Astrocyte of the spinal cord (primary cell): ENCODE measurements at places on chromosomes 3 and 15.

- no peak for DNase-seq
Measured at GRCh38 chr15:43104426-43104825, 1.4 kb downstream of the UBR1 start.

GRCh38 chr15:67945951-67946700 lies 106.3 kb upstream of the RNU6-1 start:
- peak; percentile 30 for DNase-seq

DNA sequence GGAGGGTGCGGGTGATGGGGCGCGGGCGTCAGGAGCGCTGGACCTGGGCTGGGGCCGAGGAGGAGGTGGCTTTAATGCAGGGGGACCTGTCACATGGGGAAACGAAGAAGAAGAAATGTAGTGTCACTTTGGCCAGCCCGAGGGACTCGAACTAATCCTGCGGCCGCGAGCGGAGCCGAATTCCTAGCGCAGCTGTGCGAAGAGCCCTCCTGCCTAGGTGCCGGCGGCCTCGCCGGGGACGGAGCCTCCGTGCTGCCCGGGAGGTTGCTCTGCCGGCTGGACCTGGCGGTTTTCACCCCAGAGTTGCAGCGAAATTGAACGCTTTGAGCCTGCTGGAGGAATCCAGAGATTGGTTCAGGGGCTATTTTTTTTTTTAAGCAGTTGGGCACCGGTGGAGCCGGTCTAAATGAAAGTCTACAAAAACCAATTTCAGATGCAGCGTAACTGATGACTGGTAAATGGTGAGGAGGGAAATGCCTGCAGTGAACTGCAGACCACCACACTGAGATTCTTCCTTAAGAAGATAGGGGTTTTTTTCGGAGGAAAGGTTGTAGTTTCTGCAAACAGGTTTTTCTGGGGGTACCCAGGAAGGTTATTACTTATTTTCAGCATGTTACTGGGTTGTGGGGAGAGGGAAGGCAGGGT lies 662 bp downstream of the TMEM108 start:
- peak; percentile 6 for DNase-seq

- no peak for DNase-seq
Measured at GRCh38 chr3:188720215-188720614, 451.6 kb upstream of the TPRG1 start.

- peak; percentile 68 for DNase-seq
Measured at GRCh38 chr15:27017168-27017809, 46.3 kb downstream of the GABRG3 start.

DNA sequence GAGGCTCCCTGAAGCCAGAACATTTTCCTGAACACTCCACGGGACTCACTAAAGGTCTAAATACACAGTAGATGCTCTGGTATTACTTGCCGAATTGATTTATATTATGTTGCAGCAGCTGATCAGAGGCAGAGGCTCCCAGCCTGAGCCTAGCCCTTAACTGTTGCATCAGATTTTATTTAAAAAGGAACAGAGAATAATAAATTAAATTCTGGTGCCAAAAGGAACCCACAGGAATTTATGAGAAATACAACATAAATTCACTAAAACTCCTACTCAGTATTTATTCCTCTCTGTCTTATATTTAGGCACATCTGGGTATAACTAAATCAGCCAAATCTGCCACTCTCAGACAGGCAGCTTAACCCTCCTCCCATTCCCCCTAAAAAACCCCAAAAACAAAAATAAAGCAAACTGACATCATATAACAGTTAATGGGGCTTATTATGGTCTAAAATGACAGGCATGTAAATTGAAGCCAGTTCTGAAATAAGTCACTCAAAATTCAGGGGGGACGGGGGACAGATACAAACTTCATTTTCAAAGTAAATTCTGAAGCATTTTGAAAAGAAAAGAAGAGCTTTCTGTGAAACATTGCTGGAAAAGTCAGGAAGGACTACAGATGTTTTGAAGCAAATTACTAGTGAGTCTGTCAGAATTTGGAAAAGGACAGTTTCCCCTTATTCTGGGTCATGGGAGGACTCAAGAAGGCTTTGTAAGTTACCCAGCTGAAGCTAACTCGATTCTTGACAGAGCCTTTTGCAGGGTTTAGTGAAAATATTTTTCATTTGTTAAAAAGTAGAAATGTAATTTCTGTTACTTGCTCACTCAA lies 53.8 kb upstream of the CORO2B start:
- peak; percentile 88 for DNase-seq

DNA sequence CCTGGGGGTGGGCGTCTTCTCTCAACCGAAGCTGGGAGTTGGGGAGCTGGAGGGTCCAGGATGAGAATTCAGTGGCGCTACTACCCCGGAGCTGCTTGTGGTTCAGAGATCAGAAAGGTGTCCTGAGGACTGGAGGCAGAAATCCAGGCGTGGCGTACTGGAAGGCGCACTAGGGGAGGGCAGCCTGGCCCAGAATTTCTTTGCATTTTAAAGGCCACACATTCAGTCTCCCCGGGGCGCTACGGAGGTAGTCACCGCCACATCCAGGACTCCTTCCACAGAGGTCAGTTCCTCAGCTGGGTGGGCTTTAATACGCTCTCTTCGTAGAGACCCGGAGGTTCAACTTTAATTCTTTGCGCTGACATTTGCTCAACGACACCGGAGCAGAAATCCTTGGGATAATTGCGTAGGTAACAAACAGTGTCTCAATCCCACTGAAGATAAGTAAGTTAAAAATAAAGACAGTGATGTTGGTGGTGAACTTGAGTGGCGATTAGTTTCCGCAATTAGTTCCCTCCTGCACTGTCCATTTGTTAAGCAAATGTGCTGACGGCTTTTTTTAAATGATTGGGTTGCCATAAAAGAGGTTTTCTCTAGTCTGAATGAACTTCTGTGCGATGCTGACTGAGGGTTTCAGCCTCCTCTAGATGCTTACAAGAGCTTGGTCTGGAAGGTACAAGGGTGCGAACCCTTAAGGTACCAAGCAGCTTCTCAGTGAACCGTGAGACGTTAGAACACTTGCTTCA lies 535 bp downstream of the MCTP2 start:
- DNase-seq, result no peak

DNA sequence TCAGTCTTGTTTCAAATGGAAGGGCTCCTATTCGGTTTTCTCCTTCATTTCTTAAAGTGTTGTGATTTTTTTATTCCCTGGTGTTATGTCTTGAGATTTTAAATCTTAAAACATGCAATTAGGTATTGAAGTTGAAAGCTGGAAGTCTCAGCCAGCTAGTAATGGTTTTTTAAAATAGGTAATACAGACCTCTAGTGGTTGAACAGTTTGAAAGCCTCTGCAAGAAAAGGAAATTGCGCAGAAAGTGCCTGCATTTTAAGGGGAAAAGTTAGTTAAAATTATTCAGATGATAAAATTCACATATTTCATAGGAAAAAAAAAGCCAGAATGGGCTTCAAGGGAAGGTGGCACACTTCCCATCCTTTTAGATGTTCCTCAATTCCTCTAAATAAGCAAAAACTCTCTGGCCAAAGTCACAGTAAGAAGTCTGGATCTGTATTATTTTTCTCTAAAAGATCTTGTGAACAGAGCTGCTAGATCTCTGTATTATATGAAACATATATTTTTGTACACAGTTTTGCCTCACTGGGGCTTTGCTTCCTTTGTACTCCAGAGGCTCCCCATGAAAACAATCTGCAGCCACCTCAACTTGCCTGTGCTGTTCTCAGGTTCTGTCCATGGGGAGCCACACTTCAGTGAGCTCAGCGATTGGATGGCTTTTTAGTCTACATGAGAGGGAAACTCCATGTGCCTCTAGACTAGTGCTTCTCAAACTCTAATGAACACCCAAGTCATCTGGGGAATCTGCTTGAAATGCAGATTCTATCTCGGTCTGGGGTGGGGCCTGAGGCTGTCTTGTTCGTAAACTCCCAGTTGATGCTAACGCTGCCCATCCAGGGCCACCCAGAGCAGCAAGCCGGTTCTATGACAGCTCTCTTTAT lies 21.5 kb downstream of the AGTR1 start:
- DNase-seq, result peak; percentile 47

- DNase-seq, result no peak
Measured at GRCh38 chr15:31160297-31160696, 58.8 kb upstream of the TRPM1 start.

DNA sequence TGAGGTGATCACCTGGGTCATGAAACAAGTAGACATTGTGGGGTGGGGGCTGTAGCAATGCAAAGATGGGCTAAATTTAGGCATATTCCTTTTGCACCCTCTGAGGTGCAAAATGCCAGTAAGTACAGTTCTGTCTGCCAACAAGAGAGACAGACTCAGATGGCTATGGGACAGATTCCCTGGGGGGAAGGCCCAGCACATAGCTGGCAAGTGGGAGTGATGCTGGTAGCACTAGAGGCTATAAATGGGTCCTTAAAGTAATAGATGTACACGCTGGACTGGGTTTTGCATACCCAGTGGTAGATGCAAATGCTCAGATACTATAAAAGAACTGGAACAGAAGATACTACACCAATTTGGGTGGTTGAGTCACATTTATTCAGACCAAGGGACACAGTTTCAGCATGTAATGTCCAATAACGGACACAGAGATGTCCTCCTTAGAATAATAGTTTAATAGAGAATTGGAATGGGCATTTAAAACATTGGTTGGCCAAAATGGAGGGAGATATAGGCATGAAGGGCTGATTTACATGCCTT lies 67.4 kb upstream of the RNU6-1 start:
- DNase-seq, result no peak

- no peak for DNase-seq
Measured at GRCh38 chr3:155441026-155441425, 147.5 kb upstream of the STRIT1 start.

DNA sequence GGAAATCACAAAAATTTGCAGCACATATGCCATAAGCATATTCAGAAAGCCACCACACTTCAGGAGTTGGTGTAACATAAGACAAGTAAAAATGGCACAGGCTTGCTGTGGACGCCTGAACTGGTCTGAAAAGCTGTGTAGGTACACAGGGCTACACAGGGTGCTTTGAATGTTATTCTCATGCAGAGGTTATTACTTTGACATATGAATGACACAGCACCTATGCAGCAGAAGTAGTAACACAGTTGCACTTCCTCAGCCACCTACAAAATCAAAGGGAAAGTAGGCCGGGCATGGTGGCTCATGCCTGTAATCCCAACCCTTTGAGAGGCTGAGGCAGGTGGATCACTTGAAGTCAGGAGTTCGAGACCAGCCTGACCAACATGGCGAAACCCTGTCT lies 54.5 kb downstream of the OSBPL10 start:
- no peak for DNase-seq

DNA sequence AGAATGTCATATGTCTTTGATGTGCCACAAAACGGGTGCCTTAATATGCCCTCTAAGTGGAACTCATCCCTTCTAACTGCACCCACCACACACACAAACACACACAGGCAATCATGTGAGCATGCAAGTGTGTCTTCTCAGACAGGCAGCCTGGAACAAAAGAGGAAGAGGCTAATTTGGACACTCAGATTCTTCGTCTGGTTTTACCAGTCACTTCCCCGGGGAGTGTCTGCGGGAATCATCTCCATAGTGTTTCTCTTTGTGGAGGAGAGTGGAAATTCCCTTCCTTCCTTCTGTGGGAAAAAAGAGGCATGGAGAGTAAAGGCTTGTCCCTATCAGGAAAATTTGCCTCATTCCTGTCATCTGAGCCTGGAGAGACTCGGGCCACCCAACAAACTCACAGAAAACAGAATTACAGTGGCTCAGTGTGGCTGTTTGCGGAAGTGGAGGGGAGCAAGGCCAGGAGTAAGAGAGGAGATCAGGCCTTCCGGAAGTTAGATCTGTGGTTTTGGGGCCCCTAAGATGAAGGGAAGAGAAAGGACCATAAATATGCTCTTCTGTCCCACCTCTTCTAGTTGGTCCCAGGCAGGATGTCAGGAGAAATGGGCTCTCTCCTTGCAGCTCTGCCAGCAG lies 212.6 kb upstream of the SEMA6D start:
- DNase-seq, result no peak

- DNase-seq, result no peak
Measured at GRCh38 chr15:95127356-95127755, 896.0 kb downstream of the MCTP2 start.

DNA sequence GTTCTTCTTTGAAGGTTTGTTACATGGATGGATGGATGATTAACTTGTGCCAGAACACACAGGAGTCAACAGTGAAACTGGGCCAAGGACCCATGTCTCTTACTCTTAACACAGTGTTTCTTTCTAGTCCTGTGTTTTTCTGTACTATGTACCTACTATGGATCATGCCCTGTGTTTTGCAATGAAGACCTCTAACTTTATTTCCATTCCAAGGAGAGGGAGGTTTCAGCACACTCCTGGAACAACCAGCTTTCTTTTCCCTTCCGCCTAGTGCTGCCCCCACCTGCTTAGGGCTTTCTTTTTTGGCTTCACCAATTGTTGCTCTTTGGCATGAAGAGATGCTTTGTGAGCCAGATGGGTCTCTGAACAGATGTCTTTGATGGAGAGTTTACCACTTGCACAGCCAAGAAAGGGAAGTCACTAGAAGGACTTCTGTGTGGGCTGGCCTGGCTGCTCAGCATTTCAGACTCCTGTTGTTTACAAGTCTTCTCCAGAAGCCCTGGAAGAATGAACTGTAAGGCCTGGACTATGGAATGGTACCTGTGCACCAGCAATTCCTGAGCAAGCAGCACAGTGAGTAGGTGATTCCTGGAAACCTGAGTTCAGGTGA lies 44.5 kb downstream of the SNAPC5 start:
- no peak for DNase-seq

GRCh38 chr3:186261638-186262037 lies 100.4 kb downstream of the DGKG start:
- DNase-seq, result no peak

- no peak for DNase-seq
Measured at GRCh38 chr15:89095073-89095472, 6.8 kb downstream of the ABHD2 start.

DNA sequence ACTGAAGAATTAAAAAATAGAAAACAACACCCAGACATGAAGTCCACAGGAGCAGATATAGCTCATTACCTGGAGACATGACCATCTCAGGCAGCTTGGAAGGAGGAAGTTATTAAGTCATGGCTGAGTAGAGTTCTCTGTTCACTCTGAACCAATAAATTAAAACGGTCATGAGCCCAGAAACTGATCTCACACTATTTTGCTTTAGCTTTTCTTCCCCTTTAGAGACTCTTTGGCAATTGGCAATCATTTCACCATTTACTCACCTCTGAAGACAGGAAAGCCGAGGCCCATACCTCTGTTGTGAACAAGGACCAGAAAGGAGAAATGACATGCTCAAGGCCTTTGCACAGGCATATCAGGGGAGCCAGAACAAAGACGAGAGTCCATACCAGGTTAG lies 26.6 kb downstream of the CLDN18 start:
- no peak for DNase-seq

- DNase-seq, result no peak
Measured at GRCh38 chr15:27323801-27324200, 352.8 kb downstream of the GABRG3 start.
